Left renal pelvis (tissue), 4 donors: ENCODE measurements at places on chromosomes 3 and 15. TPM values are rescaled to one million over a fixed set of nuclear protein-coding genes. Genes with fewer than 3 reads are reported as not detected.
A peak's percentile ranks its signal among the peaks of the same experiment; 100 is the strongest.

The C3orf85 gene
- polyA plus RNA-seq: 11.2 TPM

The DLEC1 gene
- 1.1 TPM for polyA plus RNA-seq

The GABRB3 gene
- polyA plus RNA-seq: 7.3 TPM

The CPLX3 gene
- polyA plus RNA-seq: not detected

The PPARG gene
- 37.5 TPM for polyA plus RNA-seq

The RPLP1 gene
- 1,456 TPM for polyA plus RNA-seq

The NANOGP8 gene
- polyA plus RNA-seq: 0.35 TPM

The FOXB1 gene
- polyA plus RNA-seq: not detected

The CAMP gene
- polyA plus RNA-seq: 0.48 TPM

The ISL2 gene
- polyA plus RNA-seq: 0.48 TPM

The SPSB4 gene
- 14.5 TPM for polyA plus RNA-seq

The ADGRG7 gene
- polyA plus RNA-seq: 0.17 TPM

The RAB27A gene
- 17.9 TPM for polyA plus RNA-seq

The EFL1 gene
- 25.0 TPM for polyA plus RNA-seq

The TRH gene
- polyA plus RNA-seq: 0.69 TPM

The CYP1A2 gene
- polyA plus RNA-seq: 0.14 TPM

The TRPM1 gene
- 0.27 TPM for polyA plus RNA-seq

The FEZF2 gene
- not detected for polyA plus RNA-seq

The PLCH1 gene
- 0.38 TPM for polyA plus RNA-seq

The SCAANT1 gene
- polyA plus RNA-seq: not detected

DNA sequence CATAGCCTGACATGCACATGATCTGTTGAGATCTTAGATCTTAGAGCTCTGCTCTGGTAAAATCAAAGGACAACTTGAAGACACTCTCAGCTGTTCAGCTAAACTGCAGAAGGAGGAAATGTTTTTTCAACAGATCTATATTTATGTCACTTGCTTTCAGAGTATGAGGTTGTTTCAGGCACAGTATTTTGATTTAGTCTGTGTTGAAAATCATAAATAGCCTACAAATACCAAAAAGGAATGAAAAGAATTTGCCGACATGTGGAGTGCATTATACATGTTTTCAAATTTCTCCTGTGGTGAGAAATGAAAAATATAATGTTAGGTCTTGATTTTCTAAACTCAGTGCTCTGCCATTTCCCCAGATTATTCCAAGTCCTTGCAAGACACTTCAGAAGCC, 1118.4 kb downstream of the TBL1XR1 start:
- no peak for DNase-seq

DNA sequence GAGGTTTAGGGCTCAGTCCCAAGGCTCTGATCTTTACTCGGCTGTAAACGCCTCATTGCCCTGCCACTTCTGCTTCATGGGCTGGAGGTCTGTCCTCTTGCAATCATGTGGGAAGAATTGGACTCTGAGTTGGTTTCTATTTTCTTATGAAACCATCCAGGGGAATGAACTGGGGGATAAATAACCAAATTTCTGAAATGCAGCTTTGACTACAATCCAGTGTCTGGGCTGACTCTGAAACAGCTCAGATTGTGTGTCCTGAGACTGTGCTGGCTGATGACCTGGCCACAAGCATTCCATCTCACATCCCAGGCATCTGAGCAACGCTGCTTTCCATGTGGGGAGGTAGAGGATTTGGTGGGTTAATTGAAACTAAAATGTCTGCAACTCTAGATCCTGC, 71.0 kb upstream of the GALNT15 start:
- no peak for DNase-seq

DNA sequence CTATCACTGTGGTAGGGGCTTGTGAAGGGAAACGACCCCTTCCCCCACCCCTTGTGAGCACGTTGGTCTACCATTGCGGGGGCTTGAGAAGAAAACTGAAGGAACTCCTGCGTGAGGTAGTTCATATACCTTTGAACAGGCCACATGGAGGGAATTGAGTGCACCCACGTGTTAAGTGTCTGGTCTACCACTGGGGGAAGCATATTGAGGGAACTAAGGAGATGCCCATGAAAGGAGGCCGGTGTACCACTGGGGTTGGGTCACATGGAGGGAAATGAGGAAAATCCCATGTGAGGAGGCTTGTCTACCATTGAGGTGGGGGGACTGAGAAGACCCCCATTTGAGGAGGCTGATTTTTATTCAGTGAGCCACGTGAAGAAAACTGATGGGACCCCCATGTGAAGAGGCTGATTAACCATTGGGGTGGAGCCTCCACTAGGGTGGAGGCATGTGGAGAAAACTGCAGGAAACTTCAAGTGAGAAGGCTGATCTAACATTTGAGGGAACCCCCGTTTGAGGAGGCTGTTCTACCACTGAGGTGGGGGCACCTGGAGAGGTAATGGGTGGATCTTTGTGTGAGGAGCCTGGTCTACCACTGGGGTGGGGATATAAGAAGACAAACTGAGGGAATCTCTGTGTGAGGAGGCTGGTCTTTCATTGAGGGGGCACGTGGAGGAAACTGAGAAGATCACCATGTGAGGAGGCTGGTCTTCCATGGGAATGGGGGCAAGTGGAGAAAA, 163.2 kb downstream of the FBLN2 start:
- DNase-seq: no peak

GRCh38 chr3:189144645-189145044, 27.1 kb upstream of the TPRG1 start:
- peak; percentile 27 for DNase-seq

GRCh38 chr3:27451842-27452241, 32.3 kb downstream of the SLC4A7 start:
- no peak for DNase-seq

GRCh38 chr15:27826411-27826810, 272.7 kb downstream of the OCA2 start:
- no peak for DNase-seq

GRCh38 chr3:47323431-47324277, 40.9 kb downstream of the KLHL18 start:
- no peak for DNase-seq

- DNase-seq: no peak
Measured at GRCh38 chr3:11154036-11154952, at the start of gene HRH1. Gene HRH1 (plus strand): TSS chr3:11154493. CDS start chr3:11259038, 104,545 bp downstream.

- DNase-seq: no peak
Measured at GRCh38 chr3:124851905-124852304, 35.3 kb downstream of the ITGB5 start.

- no peak for DNase-seq
Measured at GRCh38 chr3:20310629-20311028, 124.6 kb upstream of the SGO1 start.

DNA sequence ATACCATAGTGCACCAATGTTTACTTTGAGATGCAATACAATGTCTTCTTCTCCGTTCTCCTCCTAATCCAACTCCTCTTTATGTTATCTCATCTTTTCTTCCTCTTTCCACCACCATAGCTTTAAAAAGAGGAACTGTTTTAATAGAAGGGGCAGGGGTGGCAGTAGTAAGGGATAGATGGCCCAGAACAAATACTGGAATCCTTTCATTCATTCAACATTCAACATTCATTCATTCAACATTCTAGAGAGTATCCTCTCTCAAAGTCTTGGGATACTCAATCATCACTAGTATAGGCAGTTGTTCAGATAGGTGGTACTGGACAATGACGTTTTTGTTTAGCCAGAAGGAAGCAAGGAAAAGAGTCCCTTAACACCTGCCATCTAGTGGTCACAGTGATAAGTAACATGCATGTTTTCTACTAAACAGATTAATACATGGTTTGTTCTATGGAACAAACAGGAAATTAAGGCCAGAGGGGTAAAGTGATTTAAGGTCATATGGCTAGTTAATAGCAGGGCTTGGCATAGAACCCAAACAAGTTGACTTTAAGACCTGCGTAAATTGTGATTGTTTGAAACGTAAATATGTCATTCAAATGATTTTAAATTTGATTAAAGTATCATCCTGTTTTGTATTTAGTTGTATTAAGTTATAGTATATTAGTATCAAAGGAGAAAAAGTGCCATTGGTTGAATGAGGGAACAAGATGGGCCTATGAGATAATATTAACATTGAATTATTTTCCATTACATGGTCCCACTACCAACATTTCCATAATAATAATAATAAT, 26.9 kb upstream of the EHHADH start:
- DNase-seq: no peak

DNA sequence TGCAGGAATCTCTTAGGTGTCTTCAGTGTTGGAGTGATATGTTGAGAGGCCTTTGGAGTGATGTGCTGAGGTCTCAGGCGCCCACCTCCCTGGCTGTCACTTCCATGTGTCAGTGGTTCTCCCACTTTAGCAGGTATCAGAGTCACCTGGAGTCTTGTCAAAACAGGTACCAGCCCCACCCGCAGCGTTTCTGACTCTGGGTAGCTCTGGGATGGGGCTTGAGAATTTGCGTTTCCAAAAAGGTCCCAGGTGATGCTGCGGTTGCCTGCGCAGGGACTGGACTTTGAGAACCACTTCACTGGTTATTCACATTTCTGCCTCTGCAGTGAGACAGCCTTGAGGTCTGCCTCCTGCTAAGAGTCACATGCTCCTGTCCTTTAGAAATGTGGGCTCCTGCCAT, 15.5 kb downstream of the UMPS start:
- no peak for DNase-seq

- DNase-seq: no peak
Measured at GRCh38 chr3:194671511-194671899, 486 bp downstream of the LSG1 start.

- no peak for DNase-seq
Measured at GRCh38 chr15:58442122-58442521, 10.3 kb downstream of the LIPC start.

DNA sequence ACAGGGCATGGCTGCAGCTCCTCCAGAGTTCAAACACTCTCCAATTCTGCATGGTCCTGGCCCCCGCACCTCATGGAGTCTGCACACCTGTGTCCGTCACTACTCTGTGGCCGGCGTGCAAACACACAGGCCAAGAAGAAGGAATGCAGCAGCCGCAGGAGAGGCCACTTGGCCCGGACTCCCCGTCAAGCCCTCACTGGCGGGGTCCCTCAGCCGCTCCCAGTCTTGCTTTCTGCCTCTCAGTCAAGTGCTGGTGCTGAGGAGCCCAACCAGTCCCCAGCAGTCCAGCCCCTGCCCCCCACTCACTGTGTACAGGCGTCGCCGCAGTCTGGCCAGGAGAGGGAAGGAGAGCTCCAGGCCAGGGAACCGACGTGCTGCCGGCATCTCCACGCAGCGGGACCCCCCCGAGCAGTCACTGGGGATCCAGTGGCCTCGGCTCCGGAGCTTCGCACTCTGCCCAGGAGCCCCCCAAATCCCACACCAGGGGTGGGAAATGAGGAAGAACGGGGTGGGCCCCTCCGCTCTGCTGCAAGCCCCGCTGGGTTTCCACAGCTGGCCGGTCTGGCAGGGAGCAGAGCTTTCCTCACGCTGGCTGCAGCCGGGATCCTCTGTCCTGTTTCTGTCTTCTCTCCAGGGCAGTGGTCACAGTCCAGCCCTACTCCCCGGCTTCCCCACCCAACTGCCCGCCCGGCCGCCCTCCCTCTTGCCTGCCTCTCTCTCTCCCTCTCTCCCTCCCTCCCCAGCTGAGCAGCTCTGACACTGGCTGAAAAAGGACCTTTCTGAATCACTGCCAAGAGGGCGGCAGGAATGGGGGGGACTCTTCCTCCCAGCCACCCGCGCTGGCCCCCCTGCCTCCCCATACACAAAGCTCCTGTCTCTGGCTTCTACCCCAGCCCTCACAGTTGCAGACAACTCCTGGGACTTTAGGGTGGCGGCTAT, 16.0 kb downstream of the TNK2 start:
- no peak for DNase-seq

DNA sequence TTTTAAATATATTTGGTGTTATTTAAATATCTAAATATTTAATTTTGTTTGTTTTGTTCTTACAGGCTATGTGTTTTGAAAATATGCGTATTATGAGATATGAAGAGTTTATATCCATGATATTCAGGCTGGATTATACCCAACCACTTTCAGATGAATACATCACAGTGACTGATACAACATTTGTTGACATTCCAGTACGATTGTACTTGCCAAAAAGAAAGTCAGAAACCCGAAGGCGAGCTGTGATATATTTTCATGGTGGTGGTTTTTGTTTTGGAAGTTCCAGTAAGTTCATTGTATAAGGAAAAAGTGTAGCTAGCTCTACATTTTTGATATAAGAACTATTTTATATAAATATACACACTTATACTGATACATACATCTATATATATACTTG, 6.9 kb downstream of the AADACL2 start:
- DNase-seq: no peak

- DNase-seq: no peak
Measured at GRCh38 chr3:98644168-98644567, 50.8 kb upstream of the CPOX start.

DNA sequence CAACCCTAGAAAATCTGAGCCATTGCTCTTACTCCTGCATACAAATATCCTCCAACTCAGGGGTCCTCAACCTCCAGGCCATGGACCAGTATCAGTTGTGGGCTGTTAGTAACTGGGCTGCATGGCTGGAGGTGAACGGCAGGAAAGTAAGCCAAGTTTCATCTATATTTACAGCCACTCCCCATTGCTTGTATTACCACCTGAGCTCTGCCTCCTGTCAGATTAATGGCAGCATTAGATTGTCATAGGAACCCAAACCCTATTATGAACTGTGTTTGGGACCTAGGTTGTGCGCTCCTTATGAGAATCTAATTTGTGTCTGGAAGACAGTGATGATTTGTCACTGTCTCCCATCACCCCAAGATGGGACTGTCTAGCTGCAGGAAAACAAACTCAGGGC, 246.5 kb upstream of the CDIN1 start:
- no peak for DNase-seq

GRCh38 chr3:174441588-174442301, 417.4 kb upstream of the NAALADL2 start:
- DNase-seq: no peak

- peak; percentile 43 for DNase-seq
Measured at GRCh38 chr15:98650417-98651035, 2.2 kb downstream of the IGF1R start.

DNA sequence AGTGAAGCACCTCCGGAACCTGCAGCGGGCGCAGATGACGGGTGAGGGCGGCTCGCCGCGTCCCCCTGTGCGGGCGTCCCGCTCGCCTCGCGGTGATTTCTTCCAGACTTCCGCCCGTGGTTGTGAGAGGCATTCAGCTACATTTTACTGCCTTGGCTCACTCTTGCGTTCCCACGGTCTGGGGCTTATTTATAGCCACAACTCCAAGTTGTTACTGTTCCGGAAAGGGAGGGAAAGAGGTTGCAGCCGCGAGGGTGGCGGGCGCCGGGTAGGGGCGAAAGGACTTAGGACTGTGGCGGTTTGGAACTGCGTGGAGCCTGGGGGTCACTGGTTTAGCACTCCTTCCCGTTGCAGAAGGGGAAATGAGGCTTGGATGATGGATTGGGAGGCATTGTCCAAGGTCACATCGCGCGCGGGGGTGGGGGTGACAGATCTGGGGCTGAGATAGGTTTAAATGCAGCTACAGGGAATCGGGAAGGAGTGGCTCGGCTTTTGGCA, 1.1 kb downstream of the HES1 start:
- DNase-seq: no peak

GRCh38 chr3:59873576-59874230, 823.9 kb upstream of the CFAP20DC start:
- no peak for DNase-seq

GRCh38 chr15:78909791-78910228, 35.0 kb downstream of the CTSH start:
- DNase-seq: no peak
